CD14-positive monocyte (primary cell): ENCODE measurements at places on chromosomes 16 and 17.

- peak; percentile 82 for DNase-seq
Measured at GRCh38 chr17:17354560-17355349, 51.6 kb downstream of the NT5M start.

GRCh38 chr16:84833144-84833500, 13.3 kb downstream of the CRISPLD2 start:
- no peak for DNase-seq

DNA sequence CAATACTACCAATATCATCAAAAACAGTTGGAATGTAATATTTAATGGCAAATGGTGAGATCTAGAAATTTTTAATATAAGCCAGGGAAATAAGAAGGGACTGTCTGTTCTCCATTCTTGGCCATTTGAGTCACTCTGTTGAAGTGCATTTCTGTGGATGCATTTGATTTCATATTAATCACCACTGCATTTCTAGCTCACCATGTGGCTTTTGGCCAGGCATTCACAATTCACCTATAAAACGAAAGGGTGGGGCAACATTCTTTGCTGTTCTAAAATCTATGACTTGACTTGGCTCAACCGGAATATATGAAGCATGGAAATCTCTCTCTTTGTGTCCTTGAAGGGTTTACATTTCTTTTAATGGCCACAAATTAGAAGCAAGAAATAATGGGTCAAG, 483.0 kb downstream of the SLC39A11 start:
- DNase-seq: no peak

GRCh38 chr17:51107778-51108177, 12.9 kb downstream of the SPAG9 start:
- no peak for DNase-seq

- no peak for DNase-seq
Measured at GRCh38 chr16:4958510-4959438, 644 bp downstream of the SEC14L5 start.
